HL-60 (cell line): ENCODE measurements at places on chromosomes 1 and 21.

DNA sequence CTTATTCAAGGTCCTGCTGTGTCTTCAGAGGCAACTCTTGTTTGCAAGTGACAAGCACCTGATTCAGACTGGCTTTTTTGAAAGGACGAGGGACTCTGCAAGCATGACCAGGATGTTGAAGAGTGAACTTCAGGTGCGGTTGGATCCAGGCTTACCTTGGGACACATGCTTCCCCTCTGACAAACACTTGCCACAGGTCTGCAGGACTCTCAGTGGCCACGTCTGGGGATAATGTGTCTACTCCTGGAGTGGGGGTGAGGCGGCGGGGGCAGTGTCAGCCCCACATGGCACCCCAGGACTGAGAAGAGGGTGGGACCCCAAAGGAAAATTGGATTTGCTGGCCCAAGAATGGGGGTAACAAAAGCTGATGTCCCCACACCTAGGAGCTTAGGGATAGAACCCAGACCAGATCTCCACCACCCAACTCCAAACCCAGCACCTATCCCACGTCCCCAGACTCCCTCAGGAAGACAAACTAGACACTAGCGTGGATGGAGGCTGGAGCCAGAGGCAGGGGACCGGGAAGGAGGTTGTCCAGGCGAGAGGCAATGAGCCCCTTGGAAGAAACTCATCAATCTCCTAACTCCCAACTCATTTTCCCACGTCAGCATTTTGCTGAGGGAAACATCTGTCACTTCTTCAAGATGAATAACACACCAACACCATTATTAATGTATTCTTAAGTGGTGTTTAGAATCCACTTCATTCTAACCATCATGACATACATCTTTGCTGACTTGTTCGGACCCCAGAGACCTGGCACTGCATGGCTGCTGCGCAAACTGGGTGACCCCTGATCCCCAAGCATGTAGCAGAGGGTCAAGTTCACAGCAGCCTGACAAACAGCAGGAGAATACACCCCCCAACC, 32.0 kb upstream of the LAPTM5 start:
- DNase-seq = no peak

DNA sequence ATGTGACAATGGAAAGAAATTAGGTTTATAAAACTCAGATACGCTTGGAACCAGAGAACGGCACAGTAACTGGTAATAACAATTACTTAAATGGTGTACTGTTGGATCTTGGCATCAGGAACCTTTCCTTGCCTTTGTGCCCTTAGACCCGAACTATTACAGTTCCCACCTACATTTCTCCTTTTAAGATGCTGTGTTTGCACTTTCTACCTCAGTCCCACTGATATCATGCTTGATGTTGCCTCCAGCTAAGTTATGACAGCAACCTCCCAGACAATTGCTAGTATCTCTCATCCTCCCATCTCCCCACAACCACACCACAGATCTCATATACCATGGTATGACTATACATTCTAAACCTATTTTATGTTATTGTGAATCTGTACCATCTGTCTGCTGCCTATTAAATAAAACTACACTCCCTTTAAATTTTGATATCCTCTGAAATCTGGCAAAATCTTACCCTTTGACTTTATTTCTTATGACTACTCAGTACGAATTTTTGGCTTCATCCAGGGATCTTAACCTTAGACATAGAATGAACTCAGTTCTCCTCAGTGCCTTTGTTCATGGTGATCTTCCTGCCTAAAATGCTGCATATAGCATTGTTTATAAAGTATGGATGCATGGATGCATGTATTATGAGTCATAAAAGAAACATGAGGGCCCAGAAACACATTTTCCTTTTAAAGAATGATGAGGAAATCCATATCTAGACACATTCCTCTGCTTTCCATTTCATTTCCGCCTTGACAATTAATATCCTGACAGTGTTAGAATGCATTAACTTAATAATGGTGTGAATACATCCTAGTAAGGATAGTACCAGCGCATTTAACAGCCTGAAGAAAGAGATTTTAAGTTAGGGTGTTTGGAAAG, 64.1 kb downstream of the LRRC8D start:
- DNase-seq = no peak

DNA sequence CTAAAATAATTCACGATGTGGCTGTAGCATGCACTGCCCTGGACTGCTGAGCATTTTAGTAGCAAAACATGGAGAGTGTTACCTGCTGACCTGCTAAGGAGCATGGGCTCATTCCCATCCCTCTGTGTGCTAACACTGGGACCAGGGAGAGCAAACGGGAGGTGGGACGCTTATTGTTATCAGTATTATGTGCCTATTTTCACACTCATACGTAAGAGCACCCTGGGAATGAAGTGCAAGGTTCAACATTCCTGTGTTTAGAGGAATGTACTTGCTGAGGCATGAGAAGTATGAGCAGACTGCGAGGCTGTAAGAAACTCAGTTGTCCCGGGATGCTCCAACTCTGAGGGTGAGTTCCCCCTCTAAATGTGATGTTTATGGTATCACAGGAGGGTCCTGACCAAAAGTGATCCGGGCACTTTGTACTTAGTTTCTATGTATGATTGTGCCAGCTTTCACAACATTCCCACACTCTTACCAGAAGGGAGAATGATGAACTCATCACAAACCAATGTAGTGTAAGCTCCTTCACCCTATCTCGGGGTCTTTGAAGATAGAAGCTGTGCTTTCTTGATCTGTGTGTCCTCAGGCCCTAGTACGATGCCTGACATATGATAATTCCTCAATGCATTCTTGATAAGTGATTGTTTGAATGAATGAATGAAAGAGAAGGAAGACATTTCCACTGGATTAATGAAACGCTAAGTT, 164.8 kb downstream of the KCNJ6 start:
- no peak for DNase-seq

GRCh38 chr1:48302652-48303051, 80.1 kb downstream of the SLC5A9 start:
- DNase-seq = no peak

- no peak for DNase-seq
Observed at GRCh38 chr1:75632350-75632949, 21.5 kb upstream of the SLC44A5 start.

GRCh38 chr1:209880031-209880430, 52.3 kb downstream of the UTP25 start:
- DNase-seq = no peak

GRCh38 chr1:6585081-6585722, 5.4 kb downstream of the ZBTB48 start:
- peak; percentile 41 for DNase-seq

GRCh38 chr1:26607186-26607585, 77.6 kb downstream of the RPS6KA1 start:
- DNase-seq = peak; percentile 63

GRCh38 chr21:27495836-27496235, 528.9 kb upstream of the ADAMTS5 start:
- no peak for DNase-seq

DNA sequence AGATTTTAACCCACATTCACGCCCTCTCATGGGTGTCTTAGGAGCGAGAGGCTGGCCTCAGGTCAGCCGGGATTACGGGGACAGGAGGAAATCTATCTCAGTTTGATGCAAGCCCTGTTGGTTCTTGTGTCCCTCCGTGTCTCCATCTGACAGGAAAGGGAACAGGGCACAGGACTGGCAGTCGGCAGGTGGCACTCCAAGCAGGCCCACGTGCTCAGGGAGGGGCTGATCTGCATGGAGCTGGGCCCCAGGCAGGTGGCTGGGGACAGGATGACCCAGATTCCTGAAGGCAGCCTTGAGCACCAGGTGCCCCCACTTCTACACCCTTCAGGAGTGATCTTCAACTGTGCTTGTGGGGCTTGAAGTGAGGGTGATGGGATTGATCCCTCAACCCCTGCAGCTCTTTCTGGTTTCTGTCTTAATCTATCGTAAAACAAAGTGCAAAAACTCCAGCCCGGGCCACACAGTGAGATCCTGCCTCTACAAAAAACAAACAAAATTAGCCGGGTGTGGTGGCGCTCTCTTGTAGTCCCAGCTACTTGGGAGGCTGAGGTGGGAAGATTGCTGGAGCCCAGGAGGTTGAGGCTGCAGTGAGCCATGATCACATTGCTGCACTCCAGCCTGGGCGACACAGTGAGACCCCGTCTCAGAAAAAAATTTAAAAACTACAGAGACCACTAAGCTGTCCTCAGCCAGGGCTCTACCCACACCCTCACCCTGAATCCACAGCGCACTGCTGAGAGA, 8.3 kb downstream of the PLEKHG5 start:
- DNase-seq = peak; percentile 4

DNA sequence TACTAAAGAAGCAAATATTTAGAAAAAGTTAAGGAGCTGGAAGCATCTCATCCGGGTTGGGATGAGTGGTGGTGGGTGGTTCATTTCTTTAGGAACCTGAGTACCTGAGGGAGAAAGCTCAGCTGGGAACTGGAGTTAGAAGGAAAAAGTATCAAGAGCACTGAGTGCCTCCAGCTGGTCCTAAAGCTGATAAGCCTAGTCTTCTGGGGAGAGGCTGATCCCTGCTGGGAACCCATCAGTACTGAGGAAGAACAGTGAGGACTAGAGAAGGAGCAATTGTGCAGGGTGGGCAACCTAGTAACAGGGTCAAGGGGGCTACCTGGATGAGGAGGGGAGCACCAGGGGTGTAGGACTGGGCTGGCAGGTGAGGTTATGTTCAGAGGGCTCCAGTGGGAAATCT, 89.5 kb downstream of the RUNX1 start:
- no peak for DNase-seq

GRCh38 chr1:197806718-197807117, 31.4 kb upstream of the DENND1B start:
- DNase-seq = no peak

- DNase-seq = no peak
Observed at GRCh38 chr1:206513312-206514111, 6.2 kb downstream of the RASSF5 start.

- DNase-seq = no peak
Observed at GRCh38 chr1:152015766-152016165, 21.0 kb downstream of the S100A11 start.

DNA sequence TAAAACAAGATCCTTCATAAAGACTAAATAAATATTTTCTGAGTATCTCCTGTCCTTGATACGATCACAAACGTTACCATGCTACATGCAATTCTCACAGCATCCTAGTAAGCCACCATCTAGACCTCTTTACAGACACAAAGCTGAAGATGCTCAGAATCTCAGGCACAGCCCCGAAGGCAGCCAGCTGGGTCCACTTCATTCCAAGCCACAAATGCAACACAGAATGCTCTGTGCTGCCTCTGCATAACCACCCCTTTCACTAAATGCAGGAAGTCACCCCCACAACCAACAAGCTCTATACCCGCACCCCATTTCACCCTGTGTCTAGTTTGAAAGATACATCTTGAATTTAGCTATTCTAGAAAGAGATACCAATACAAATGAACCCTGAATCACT, 12.9 kb downstream of the RCAN1 start:
- DNase-seq = no peak

DNA sequence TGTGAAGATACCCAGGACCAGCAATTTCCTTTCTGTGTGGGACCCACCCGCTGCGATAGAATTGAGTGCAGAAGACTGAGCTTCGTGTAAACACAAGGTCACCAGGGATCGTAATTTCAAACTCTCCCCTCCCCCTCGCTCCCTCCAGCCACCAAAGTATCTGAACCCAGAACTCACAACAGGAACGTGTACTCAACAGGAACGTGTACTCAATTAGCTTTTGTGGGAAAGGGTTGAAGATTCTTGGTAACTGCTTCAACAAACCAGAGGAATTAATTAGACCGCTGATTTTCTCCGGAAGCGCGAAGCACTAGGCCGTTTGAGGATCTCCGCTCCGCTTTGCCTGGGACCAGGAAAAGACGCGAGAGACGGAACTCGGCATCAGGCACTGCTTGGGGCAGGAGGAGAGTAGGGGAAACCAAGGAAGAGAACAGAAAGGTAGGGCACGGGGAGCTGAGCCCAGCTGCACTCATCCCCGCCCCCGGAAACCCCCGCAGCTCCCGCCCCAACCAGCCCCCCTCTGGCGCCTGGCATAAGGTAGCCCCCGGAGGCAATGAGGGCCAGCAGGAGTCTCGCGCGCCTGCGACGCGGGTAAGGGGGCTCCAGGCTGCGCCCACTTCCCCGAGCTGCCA, 453 bp downstream of the DRAM2 start:
- peak; percentile 66 for DNase-seq

DNA sequence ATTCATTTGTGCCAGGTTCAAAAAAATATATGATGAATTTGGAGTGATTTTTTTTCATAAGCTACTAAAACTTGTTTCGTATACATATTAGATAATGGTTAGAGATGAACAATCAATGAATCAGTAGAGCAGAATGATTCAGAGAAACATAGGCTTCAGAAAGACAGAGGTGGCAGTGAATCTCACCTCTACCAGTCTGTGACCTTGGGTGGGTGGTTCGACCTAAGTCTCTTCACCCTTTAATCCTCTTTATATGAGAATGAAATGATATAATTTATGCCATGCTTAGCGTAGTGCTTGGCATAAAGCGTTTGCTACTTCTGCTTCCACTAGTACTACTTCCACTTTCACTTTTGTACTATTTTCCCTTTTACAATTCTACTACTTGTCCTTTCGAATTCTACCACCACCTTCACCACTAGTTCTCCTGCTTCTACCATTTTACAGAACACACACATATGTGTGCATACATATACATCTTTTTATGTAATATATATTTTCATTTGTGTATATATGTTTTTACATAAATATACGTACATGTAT, 45.1 kb downstream of the FYB2 start:
- peak; percentile 1 for DNase-seq

DNA sequence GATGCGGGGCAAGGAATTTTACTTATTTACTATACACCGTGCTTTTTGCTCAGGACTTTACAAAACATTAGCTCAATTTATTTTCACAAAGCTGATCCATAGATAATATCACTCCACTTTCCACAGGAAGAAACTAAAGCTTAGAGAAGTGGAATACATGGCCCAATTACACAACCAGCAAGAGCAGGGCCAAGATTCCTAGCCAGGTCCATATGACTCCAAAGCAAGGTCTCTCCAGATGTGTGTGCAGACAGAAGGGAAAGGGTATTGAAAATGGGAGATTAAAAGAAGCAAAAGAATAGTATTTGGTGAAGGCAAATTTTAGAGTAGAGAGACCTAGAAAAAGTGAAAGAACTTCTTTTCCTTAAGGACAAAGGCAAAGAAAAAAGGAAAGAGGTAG, 30.4 kb downstream of the RGS8 start:
- no peak for DNase-seq
